ENCODE measurements at places on chromosomes 5 and 9. TPM values are rescaled to one million over a fixed set of nuclear protein-coding genes. Genes with fewer than 3 reads are reported as not detected.
A peak's percentile ranks its signal among the peaks of the same experiment; 100 is the strongest.

DNA sequence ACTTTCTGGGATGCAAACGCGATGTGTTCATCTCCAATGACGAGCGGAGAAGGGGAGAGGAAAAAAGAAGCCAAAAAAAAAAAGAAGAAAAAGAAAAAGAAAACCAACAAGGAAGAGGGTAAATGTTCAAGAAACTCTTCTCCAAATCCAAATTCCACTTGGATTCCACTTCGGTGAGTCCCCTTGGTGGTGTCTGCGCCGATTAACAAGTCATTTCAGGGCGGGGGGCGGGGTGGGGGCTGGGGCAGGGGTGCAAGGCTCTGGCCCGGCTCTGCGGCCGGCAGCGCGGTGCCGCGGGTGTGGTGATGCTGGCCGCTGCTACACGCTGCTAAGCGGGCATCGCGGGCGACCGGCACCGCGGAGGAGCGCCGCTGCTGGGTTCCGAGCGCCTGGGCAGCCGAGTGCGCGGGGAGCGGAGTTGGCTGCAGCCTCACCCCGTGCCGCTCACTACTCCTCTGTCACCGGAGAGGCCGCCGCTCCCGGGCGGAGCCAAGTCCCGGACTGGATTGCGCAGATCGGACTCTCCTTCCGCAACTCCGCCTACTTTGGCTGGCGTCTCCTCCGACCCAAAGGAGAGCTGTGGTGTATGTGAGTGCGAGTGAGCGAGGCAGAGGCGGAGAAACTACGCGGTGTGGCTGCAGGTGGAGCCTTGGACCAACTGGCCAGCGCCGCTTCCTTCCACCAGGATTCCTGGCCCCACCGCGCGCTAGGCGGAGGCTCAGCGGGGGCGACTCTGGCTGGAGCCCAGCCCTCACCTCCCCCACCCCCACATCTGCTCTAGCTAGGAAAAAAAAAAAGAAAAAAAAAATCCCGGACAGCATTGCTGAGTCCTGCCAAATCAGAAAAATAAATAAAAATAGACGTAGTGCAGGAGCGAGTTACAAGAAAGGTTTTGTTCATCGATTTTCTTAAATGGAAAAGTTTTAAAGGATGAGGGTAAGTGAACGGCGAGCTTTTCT is at the start of gene SEMA6A:
Gene SEMA6A, minus strand, starts transcription at position 457 of the 959 bp plus-strand sequence. CDS start 69,879 bp downstream, outside the sequence.
- peaks cover 55% of the 10 kb centered on the region for H3K27me3 ChIP-seq
- DNase-seq: peak; percentile 81
- H3K4me1 ChIP-seq: peaks cover 27% of the 10 kb centered on the region
- H3K4me3 ChIP-seq: peak within 1 kb of the TSS; percentile 64
- no peaks in the 10 kb centered on the region for H3K36me3 ChIP-seq

AP3B1 gene
- 66.8 TPM for total RNA-seq

SNCB gene
- total RNA-seq: 3.4 TPM

HDHD3 gene
- total RNA-seq: 8.8 TPM
